ENCODE measurements at places on chromosomes 3 and 15. TPM values are rescaled to one million over a fixed set of nuclear protein-coding genes. Genes with fewer than 3 reads are reported as not detected.

CLDN16 gene
- 1.3 TPM for total RNA-seq

TMEM207 gene
- not detected for total RNA-seq

A4GNT gene
- not detected for total RNA-seq

MST1R gene
- 7.7 TPM for total RNA-seq

GOLGA6L1 gene
- total RNA-seq: not detected

ARPP21 gene
- not detected for total RNA-seq

AHSG gene
- total RNA-seq: 0.67 TPM

CAND2 gene
- 1.7 TPM for total RNA-seq

ZNF385D gene
- 8.9 TPM for total RNA-seq

DUOXA2 gene
- total RNA-seq: not detected

SEMA3G gene
- total RNA-seq: 0.50 TPM
